ENCODE measurements at places on chromosomes 2 and 18. TPM values are rescaled to one million over a fixed set of nuclear protein-coding genes. Genes with fewer than 3 reads are reported as not detected.

The PROKR1 gene
- not detected for total RNA-seq

The PID1 gene
- total RNA-seq: 2.4 TPM

The FBLN7 gene
- total RNA-seq: not detected

The VWC2L gene
- not detected for total RNA-seq

The FAM161A gene
- total RNA-seq: 1.1 TPM

The RPRD1A gene
- total RNA-seq: 42.7 TPM

The TCF7L1 gene
- total RNA-seq: 5.8 TPM

The AQP12A gene
- total RNA-seq: not detected

The RBM44 gene
- total RNA-seq: 0.09 TPM

The NBAS gene
- 30.2 TPM for total RNA-seq

The GPATCH11 gene
- 2.4 TPM for total RNA-seq

The RNF152 gene
- total RNA-seq: 11.1 TPM

The UGT1A7 gene
- total RNA-seq: 0.37 TPM

The UGT1A3 gene
- not detected for total RNA-seq

The ELOA2 gene
- not detected for total RNA-seq

The G6PC2 gene
- not detected for total RNA-seq

The MC2R gene
- not detected for total RNA-seq

The OSR1 gene
- 2.7 TPM for total RNA-seq

The NAT8 gene
- not detected for total RNA-seq

The ALPG gene
- not detected for total RNA-seq

The FAM168B gene
- 95.7 TPM for total RNA-seq

The PRKAG3 gene
- not detected for total RNA-seq

The GTF3C2 gene
- 48.0 TPM for total RNA-seq

The TRIM54 gene
- not detected for total RNA-seq
